ENCODE measurements at places on chromosomes 4 and X. TPM values are rescaled to one million over a fixed set of nuclear protein-coding genes. Genes with fewer than 3 reads are reported as not detected.

DNA sequence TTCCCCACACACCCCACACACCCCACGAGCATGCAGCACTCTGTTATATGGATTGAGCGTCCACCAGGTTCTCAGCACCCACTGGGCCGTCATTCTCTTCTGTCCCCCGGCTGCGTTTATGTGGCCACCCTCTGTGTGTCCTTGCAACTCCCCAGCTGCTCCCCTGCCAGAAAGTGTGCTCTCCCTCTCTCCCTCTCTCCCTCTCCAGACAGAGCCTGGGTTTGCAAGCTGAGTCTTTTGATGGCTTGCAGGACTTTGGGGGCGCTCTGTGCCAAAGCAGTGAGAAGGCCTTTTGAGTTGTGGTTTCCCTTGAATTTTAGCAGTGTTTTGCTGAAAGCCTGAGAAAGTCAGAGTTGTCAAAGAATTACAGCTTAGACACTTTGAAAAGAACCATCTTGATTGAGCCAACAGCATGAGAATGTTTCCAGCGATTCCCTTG is 173.5 kb downstream of the DCLK2 start:
- no peak for DNase-seq

GRCh38 chr4:165553221-165553810 is 174.5 kb downstream of the CPE start:
- DNase-seq: no peak

- DNase-seq: no peak
These were observed 2062.0 kb downstream of the ARAP2 start for GRCh38 chr4:34182306-34182705.

DNA sequence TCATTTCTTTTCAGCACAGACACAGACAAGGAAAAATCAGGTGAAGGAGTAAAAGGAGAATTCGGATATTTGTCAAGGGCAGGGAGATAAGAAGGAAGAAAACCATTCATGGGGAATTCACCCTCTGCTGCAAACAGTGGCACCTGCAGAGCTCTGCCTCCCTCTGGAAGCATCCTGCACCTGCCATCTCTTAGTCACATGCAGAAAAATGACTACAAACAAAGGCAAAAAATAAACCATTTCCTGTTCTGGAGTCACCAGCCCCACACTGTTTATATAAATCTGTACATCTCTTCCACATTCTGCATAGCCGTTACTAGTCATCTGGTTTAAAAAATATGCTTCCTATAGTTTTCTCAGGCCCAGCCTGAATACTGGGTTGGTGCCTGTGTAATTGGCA is 205.3 kb downstream of the ARAP2 start:
- no peak for DNase-seq

GRCh38 chrX:9586992-9587392 is 122.1 kb downstream of the TBL1X start:
- DNase-seq: no peak

GRCh38 chr4:33272722-33273121 is 2552.6 kb downstream of the PCDH7 start:
- DNase-seq: no peak

The ALAS2 gene
- total RNA-seq: not detected

GRCh38 chr4:78218260-78218659 is 161.1 kb downstream of the FRAS1 start:
- no peak for DNase-seq

- no peak for DNase-seq
These were observed 33.7 kb upstream of the VMA21 start for GRCh38 chrX:151363316-151363715.

Measured in neural crest cell (in vitro differentiated cells).